ENCODE measurements at places on chromosomes 2 and 18.

- DNase-seq, result no peak
These were observed 54.7 kb upstream of the B3GNT2 start for GRCh38 chr2:62141142-62141740.

GRCh38 chr2:185934232-185934631 lies 195.6 kb downstream of the FSIP2 start:
- no peak for DNase-seq

- DNase-seq, result no peak
These were observed 8.3 kb downstream of the NFU1 start for GRCh38 chr2:69428981-69429380.

GRCh38 chr2:42771546-42772153 lies 7.7 kb upstream of the OXER1 start:
- DNase-seq, result no peak

- DNase-seq, result no peak
These were observed 48.1 kb upstream of the ARL4C start for GRCh38 chr2:234544659-234545611.

- DNase-seq, result no peak
These were observed 186.4 kb upstream of the SLC39A10 start for GRCh38 chr2:195470622-195471021.

DNA sequence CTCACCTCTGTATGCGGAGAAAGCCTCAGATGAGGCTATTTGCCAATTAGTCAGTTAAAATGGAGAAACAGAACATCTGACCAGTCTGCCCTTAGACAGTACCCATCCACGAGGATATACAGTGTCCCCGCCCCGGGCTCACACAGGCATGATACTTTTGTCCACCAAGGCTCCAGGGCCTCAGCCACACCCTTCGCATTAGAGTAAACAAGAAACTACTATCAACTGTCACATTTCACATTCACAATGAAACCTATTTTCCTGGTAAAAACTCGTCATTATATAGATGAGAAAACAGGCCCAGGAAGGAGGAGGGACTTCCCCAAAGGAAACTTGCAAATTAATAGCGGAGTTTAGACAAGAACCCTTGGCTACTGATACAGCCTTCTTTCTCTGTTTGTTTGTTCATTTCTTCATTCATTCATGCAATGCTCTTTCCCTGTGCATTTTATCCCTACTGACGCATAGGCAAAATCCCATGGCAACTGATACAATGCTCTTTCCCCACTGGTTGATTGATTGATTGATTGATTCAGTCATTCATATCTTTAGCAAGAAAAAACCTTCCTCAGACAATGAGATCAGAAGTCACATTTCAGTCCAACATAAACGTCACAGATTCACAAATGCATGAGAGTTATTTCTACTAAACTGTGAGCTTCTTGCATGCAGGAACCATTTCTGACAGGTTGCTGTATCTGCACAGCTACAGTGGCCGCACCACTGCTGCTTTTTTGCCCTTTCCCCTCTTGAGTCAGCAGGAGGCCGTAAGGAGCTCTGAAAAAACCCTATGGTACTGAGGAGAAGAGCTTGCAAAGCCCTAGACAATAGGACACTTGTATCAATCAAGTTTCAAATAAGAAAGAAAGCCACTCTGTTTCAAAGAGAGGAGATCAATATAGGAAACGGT lies 777.1 kb downstream of the RNF144A start:
- DNase-seq, result no peak
